ENCODE measurements at places on chromosomes 7 and 10.

DNA sequence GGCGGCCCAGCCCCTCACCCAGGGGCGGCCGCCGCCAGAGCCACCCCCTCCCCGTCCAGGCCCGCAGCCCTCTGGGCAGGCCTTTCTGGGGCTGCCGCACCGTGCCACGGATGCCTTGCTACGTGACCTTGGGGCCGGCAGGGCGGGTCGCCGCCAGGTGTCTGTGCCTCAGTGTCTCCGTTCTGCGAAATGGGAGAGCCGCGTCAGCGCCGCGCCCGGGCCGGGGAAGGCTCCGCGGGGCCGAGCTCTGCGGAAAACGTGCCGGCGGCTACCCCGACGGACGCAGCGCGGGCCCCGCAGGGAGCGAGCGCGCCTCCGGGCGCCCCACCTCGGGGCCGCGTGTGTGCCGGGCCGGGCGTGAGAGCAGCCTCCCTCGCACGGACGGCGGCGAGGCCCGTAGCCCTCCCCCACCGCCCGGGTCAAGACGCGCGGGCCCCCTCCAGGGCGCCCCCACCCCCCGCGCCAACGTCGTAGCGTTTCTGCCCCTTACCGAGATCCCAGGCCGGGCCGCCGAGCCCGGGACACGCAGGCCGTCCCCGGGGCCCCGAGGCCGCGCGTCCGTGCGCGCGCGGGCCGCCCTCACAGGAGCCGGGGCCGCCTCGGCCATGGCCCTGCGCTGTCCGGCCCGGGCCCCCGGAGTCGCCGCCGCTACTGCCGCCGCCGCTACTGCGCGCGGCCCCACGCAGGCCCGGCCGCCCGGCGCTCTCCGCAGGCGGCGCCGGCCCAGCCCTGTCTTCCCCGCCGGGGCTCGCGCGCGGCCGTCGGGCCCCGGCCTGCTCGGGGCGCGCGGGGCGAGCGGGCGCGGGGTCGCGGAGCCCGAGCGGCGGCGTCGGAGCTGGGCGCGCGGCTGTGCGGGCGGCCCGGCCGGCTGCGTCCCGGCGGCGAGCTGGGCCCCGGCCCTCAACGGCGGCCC lies 1.1 kb downstream of the ZNF777 start:
- DNase-seq: peak; percentile 41

DNA sequence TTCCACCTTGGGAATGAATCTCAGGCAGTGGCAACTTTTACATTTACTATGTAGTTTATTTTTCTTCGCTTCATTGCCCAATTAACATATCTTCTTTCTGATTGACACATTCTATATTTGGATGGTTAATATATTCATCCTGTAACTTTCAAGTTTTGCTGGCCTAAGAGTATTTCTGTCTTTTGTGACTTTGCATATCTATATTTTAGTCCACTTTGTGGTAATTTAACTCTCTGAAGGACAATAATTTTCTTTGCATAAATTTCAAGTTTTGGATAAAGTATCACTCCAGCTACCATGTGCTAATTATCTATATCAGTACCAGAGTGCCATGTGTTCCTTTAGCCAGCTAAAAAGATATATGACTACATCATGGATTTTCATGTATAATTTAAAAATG lies 151.5 kb upstream of the KAT6B start:
- DNase-seq: no peak

- DNase-seq: no peak
Measured at GRCh38 chr7:135901585-135902540, 75.3 kb downstream of the MTPN start.

- no peak for DNase-seq
Measured at GRCh38 chr7:98362517-98362916, 38.4 kb downstream of the BAIAP2L1 start.

GRCh38 chr10:14146501-14146900 lies 184.2 kb downstream of the FRMD4A start:
- DNase-seq: no peak

DNA sequence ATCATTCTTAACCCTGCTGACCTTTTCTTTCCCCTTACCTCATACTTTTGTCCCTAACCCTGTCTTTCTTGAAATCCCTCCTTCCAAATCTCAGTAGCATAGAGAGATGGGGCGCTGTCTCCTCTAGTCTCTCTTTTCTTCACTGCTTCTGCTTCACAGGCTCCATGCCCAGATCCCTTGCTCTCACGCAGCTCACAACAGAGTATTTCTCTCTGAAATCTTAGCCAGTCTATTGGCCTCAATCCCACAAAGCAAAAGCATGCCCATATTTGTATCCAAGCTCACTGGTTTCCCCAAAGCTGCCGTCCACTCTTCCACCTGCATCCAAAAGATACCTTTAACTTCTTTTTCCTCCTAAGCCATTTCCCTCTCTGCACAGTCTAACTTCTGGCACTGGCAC lies 526.8 kb downstream of the PLXDC2 start:
- DNase-seq: no peak

- DNase-seq: no peak
Measured at GRCh38 chr10:90642650-90643049, 215.2 kb downstream of the HTR7 start.

GRCh38 chr7:105496521-105496920 lies 25.6 kb downstream of the PUS7 start:
- DNase-seq: no peak

DNA sequence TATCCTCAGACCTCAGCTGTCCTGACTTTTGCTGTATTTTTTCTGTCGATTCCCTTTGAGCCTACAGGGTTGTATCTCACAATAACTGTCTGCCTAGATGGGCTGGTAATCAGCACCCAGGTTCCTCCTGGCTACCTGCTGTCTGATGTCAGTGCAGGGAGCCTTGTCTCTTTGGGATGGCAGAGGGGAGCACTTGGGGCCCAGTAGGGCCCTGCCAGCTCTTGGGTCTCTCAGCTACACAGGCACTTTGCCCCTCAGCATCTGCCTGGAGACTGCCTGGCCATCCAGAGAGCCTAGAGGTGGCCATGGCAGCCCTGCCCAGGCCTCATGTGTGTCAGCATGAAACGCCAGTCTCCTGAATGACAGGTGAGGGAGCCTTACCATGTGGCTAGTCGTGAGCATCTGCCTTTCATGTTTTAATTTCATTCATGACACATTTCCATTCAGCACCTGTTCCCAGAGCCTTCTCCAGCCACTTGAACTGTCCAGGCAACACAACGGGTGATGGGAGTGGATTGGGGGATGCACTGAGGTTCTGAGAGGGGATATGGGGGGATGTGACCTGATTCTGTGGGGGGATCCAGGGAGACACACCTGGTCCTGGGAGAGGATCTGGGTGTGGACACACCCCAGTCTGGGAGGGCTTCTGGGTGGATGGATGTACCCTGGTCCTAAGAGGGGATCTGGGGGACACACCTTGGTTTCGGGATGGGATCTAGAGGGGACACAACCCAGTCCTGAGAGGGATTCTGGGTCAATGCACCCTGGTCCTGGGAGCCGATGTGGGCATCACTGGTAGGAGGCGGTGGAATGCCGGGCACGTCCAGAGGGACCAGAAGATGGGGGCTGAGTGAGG lies 21.9 kb downstream of the ADCY1 start:
- DNase-seq: peak; percentile 6

- peak; percentile 24 for DNase-seq
Measured at GRCh38 chr10:929960-930624, 1.4 kb downstream of the LARP4B start.

DNA sequence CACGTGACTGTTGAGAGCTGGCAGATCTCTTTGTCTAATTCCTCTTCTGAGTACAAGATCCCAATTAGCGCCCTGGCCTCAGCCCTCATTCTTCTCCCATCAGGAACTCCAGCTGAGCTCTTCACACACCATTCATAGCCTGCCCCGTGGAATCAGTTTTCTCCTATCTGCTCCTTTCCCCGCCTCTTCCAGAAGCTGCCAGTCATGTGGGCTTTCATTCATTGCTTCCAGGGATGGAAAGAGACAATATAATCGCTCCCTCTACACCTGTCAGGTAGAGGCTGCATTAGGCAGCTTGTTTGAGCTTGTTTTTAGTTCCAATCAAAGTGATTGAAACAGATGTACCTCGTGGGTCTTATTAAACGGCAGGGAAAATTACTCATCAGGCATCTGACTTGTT lies 515.8 kb downstream of the TYW1 start:
- DNase-seq: no peak

GRCh38 chr7:79281426-79281825 lies 172.0 kb downstream of the MAGI2 start:
- DNase-seq: no peak

DNA sequence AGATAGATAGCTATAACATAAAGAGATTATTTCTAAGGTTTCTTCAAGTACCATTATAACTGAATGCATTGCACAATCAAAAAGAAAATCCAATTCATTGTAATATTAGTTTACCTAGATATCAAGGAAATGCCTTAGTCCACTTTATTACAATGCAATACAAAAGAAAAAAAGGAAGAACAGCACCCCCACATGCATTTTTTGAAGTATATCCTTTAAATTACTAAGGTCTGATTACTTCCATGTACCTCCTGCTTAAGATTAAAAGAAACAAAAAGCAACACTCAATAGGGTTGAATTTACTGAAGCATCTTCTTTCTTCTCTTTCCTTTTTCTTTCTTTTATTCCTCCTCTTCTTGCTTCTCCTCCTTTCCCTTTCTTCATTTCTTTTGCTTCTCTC lies 973.8 kb upstream of the LRRTM3 start:
- no peak for DNase-seq

GRCh38 chr10:88896372-88896993 lies 16.4 kb downstream of the STAMBPL1 start:
- no peak for DNase-seq

- no peak for DNase-seq
Measured at GRCh38 chr7:143931739-143932138, 3.3 kb upstream of the OR2F2 start.

DNA sequence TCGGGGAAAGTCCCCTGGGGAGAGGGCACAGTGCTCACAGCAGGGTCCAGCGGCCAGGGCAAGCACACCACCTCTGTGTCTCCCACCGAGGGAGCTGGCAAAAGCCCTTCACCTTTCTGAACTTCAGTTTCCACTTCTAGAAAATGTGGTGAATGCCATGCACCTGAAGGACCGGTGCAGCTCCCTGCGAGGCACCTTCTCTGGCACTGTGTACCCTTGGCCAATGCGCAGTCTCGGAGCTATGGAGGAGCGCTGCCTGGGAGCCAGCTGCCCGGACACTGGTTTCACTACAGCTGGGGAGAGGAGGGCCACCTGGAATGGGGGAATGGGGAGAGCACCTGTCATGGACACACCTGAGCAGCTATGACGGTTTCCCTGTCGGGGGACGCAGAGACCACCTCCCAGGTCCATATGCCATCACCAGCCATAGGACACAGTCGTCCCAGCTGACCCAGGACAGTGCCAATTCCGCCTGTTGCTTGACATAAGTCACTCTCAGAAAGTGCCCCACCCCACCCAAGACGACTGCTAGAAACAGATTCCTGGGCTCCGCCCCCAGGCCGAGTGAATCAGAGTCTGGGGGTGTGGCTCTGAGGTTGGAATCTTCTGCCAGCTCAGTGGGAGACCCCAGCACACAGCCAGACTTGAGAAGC lies 16.8 kb downstream of the RASGEF1A start:
- peak; percentile 62 for DNase-seq

- DNase-seq: peak; percentile 30
Measured at GRCh38 chr10:75400771-75401568, 594 bp downstream of the ZNF503 start.

- DNase-seq: no peak
Measured at GRCh38 chr10:91564026-91564425, 68.8 kb downstream of the PPP1R3C start.

DNA sequence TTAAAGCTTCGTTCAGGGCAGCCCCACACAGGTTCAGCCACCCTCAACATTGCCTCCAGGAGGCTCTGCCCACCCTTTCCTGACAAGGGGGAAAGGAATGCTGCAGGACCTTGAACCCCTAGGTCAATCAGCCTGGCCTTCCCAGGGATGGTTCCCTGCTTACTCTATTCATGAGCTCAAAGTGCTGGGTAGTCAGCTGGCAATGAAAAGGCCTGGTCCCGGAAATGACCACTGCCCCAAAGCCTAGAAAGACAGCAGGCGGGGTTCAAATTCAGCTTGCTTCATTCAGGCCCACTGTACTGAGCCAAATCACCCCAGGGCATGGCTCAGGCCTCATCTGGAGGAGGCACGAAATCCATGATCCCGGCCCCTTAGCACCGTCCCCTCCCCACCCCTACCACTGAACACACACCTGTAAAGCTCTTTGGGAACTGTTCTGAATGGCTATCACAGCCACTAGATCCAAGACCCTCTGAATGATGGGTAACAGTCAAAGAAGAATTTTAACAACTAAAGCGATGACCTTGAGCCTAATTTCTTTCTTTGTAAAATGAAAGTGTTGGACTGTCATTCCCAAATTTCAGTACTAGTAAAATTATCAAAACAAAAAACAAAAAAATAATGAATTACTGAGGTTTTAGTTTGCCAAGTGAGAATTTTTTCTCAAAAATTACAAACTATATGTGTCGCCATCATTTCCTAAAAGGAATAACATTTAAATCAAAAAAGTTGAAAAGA lies 1.0 kb downstream of the URGCP start:
- no peak for DNase-seq

DNA sequence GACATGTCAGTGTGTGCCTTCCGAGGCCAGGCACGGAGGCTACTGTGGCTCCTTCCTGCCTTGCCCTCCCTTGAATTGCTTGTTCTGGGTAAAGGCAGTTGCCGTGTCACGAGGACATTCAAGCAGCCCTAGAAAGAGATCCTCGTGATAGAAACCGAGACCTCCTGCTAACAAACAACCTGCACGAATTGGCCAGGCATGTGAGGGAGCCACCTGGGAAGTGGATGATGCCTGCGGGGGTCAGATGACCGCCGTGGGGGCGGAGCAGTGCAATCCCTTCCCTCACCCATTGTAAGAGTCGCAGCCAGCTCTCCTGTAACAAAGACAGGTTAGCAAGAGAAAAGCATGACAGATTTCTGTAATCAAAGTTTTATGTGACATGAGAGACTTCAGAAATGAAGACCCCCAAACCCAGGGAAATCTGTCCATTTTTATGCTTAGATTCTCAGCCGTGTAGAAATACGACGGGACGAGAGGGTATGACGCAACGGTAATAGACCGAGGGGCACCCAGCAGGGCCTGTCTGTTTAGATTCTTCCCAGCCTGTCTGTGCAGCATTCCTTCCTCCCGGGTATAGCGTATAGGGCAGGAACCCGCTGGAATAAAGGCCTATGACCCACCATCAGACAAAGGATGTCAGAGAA lies 241.7 kb downstream of the GATA3 start:
- no peak for DNase-seq

GRCh38 chr7:50710441-50711154 lies 72.1 kb downstream of the GRB10 start:
- DNase-seq: no peak

DNA sequence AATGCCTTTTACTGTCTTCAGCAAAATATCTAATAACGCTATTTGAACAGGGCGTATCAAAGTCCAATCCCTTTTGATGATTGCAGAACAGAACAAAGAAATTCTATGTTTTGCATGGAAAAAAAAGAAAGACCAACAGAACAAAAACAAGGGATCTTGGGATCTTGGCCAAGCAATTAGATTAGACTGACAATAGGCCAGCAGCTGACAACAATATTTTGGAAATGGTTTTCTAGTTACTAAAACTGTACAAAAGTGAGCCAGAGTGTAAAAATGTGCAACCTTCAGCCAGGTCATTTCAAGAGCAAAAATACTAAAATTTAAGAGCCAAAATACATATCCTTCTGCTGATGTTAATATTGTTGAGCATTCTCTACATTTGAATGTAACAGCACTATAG lies 716.5 kb upstream of the KCND2 start:
- no peak for DNase-seq

GRCh38 chr10:14779001-14779651 lies 4.4 kb upstream of the FAM107B start:
- DNase-seq: no peak

- no peak for DNase-seq
Measured at GRCh38 chr10:65571011-65571570, 1354.7 kb upstream of the LRRTM3 start.

All from activated CD4-positive, alpha-beta memory T cell treated with anti-CD3 and anti-CD28 coated beads for 36 hours (primary cell).